ENCODE measurements at places on chromosomes 6 and 20. TPM values are rescaled to one million over a fixed set of nuclear protein-coding genes. Genes with fewer than 3 reads are reported as not detected.

ADGRG6 gene
- total RNA-seq: 78.9 TPM

- DNase-seq: no peak
These were observed 656.3 kb upstream of the NOX3 start for GRCh38 chr6:156111913-156112312.

DNA sequence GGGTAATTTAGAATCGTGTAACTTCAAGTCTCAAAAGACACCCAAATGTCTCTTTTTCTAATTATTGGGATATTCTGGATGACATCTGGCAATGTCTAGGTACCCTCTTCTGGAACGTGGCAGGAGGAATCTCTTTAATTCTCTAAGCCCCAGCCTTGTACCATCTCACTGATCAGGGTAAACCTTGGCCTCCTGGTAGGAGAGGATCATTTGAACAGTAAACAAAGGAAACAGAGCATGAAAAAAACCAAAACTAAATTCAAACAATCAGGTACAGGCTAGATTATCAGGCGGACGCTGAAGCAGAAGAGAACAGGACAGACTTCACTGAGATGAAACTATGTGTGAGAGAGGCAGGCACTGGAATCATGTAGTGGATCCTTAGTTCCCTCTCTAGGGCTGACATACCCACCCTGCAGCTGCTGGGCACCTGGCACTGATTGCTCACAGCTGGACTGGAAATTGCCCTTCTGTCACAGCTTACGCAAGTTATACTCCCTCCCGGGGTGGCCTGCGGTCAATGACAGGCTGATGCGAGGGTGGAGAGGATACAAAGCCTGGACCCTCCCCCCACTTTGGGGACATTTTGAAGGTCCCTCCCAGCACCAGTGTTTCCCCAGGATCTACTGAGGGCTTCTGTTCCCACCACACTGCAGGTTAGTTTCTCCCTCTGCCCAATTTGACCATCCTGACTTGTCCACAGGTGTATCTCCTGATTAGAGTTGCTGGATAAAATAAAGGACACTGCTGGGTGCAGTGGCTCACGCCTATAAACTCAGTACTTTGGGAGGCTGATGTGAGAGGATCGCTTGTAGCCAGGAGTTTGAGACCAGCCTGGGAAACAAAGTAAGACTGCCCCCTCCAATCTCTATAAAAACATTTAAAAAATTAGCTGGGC, 20.6 kb upstream of the ZBTB24 start:
- DNase-seq: no peak

GRCh38 chr6:109257494-109257893, 124.8 kb downstream of the CD164 start:
- no peak for DNase-seq

GRCh38 chr20:58113716-58114115, 114.7 kb downstream of the ANKRD60 start:
- no peak for DNase-seq

Measured in neural crest cell (in vitro differentiated cells).